Activated gamma-delta T cell treated with Interleukin-2 at 50 U/mL for 16 hours (primary cell): ENCODE measurements at places on chromosomes 12 and 14.

DNA sequence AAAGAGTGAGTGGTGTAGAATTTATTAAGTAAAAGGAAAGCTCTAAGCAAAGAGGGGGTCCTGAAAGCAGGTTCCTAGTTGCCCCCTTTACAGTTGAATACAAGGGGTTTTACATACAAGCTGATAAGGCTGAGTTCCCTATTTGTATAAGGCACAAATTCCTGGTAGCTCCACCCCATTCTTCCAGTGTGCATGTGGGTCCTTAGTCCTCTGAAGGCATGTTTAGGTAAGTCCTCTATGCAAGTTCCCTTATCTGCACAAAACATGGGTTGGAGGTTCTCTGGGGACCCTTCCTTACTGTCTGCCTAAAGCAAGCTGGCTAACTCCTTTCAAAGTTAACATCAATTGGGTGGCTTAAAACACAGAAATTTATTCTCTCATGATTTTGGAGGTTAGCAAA, 2.9 kb upstream of the FAR2 start:
- DNase-seq = no peak

GRCh38 chr14:43778570-43778936, 728.5 kb downstream of the FSCB start:
- no peak for DNase-seq

- DNase-seq = peak; percentile 58
Observed at GRCh38 chr12:121534495-121535148, 46.2 kb downstream of the KDM2B start.

DNA sequence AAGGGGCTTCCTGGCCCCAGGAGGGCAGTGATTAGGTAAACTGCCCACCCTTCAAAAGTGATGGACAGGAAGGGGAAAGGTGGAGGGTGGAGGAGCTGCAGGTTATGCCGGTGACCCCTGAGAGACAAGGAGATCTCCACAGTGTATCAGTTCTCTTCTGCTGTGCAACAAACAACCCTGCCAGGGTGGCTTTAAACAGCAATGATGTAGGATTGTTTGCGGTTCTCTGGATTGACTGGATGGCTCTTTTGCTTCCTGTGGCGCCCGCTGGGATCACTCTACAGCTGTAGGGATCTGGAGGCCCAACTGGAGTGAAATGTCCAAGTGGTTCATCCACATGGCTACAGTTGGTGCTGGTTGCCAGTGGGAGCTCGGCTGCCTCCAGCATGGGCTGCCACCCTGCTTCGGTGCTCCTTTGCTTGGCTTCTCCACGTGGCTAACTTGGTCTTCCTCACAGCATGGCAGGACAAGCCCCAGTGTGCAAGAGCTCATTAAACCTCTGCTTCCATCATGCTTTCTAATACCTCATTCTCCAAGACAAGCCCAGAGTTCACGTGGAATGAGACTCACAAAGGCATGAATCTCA, 8.6 kb upstream of the ANKRD9 start:
- no peak for DNase-seq

- DNase-seq = peak; percentile 49
Observed at GRCh38 chr14:75578102-75578785, at the start of gene FLVCR2. TSS of gene FLVCR2 (plus strand) at chr14:75578620. CDS start at chr14:75578973, 353 bp downstream.
